ENCODE measurements at places on chromosomes 5 and 9.
A peak's percentile ranks its signal among the peaks of the same experiment; 100 is the strongest.

DNA sequence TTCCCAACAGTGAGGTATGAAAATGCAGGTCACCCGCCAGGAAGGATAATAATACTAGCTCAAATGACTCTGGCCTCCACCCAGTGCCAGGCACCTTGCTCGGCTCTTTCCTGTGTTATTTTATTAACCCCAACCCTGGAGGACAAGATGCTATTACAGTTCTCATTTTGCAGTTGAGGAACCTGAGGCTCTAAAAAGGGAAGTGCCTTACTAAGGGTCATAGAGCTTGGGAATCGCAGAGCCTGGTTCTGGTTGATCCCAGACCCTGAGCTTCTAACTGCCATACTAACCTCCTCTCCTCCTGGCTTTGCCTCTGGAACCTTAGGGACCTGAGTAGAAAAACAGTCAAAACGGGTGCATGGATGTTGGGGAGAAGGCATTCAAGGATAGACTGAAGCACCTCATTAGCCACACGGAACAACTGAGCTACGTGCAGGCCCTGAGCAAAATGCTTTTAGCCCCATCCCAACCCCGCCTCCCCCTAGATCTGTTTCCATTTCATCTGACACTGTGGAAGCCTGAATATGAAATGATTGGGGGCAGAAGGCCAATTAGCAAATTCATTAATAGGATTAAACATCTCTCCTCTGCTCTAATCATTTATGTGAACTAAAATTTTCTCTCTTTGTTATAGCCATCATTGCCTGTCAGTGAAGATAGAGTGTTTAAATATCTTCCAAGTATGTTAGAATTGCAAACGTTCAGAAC is 7.9 kb downstream of the KCNIP1 start:
- no peak for DNase-seq

- no peak for DNase-seq
Measured at GRCh38 chr9:127567035-127567729, 44.9 kb upstream of the STXBP1 start.

DNA sequence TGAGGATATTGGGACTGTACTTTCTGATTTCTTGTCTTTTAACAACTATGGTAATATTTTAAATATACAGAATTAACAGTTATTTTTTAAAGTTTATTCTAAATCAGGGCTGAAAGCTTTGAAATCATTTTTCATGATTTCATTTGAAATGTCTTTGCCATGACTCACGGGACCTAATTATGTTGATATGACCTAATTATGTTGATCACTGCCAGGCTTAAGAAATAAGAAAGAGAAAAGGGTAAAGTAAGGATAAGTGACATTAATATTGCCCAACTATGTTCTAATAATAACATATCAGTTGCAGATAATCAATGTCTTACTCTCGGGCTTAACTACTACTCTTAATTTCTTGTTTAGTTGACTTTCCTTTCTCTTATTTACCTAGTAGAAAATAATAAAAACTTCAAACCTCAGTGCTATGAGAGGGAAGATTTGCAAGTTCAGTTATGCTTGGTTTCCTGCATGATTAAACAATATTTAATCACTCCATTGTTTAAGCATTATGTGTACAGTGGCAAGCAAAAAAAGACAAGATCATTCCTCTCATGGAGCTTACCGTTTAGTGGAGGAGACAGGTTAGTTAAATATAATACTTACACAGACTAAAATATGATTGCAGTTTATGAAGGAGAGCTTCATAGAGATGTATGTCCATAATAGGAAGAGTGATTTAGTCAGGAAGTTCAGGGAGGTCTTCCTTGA is 67.0 kb upstream of the EIF4EBP3 start:
- no peak for DNase-seq

DNA sequence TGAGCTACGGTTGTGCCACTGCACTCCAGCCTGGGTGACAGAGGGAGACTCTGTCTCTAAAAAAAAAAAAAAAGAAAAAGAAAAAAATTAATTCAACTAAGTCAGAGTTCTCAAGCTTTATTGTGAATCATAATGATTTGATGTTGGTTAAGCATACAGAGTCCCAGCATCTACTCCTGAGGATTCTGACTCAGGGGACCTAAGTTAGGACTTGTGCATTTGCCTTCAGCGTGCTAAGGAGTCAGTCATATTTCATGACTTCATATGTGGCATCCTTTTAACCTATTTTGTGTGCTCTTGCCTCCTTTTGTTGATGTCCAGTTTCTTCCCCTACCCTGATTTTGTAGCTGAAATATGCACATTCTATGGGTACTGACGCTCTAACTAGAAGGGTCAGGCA is 2.9 kb downstream of the MYOZ3 start:
- DNase-seq = no peak

GRCh38 chr9:110977259-110977709 is 61.0 kb downstream of the LPAR1 start:
- DNase-seq = no peak

DNA sequence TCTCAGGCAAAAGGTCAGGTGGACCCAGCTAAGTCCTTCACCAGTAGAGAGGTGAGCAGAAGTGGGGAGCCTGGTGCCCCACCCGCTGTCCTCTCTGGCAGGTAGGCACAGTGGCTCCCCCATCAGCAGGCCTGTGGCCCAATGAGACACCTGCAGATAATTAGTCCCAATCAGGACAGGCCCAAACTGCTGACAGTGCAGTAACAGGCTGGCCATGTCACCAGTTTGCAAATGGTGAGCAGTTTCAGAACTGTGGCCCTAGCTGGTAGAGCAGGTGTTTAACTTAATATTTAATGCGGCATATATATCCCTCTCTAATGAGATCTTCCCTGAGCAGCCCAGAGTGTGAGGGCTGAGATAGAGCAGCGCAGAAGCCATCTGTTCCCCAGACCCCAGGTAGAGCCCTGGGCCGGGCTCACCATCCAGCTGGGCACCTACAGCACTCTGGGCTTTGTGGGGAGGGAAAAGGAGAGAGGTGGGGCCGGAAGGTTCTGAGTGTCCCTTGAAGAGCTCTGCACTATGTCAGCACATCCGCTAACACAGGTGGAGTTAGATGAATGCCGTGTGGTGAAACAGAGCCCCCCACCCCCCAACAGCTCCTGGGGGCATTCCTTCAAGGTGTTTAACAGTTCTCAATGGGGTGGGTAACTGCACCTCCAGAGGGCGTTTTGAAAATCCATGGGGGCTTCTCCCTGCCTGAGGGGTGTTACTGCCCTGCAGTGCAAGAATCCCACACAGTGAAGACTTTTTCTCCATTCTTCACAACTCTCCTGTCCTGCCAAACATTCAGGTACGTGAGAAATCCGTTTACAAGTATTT is 120.5 kb downstream of the PAX5 start:
- peak; percentile 46 for DNase-seq

DNA sequence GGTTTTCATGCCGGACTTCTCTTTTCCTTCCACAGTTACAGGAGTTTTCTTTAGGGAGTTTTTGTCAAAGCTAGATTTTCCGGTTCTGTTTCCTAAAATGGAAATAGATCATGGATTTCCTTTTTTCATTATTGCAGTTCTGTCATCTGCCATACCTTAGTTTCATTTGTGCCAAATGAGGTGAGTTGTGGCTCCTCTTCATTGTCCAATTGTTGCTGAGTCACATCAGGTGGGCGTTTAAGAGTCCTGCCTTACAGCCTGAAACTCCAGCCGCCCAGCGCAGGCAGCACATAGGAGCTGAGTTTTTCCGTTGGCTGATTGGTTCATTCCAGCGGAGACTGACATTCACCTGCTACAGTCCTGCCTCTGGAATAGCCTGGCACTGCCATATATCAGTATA is 14.1 kb downstream of the SLC25A25 start:
- DNase-seq = no peak

DNA sequence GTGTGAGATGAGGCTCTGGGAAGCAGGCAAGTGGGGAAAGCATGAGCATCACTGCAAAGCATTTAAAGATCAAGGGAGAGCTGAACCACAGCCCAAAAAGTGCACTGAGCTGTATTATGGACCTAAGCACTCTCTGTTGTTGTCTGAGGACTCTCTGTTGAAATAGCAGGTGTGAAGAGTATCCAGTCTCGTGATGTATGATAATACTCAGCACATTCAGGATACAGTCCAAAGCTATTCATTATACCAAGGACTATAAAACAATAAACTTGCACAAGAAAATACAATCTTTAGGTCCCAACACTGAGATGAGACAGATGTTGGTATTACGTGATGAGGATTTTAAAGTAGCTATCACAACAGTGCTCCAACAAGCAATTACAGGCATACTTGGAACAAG is 97.5 kb upstream of the IGFBPL1 start:
- no peak for DNase-seq

DNA sequence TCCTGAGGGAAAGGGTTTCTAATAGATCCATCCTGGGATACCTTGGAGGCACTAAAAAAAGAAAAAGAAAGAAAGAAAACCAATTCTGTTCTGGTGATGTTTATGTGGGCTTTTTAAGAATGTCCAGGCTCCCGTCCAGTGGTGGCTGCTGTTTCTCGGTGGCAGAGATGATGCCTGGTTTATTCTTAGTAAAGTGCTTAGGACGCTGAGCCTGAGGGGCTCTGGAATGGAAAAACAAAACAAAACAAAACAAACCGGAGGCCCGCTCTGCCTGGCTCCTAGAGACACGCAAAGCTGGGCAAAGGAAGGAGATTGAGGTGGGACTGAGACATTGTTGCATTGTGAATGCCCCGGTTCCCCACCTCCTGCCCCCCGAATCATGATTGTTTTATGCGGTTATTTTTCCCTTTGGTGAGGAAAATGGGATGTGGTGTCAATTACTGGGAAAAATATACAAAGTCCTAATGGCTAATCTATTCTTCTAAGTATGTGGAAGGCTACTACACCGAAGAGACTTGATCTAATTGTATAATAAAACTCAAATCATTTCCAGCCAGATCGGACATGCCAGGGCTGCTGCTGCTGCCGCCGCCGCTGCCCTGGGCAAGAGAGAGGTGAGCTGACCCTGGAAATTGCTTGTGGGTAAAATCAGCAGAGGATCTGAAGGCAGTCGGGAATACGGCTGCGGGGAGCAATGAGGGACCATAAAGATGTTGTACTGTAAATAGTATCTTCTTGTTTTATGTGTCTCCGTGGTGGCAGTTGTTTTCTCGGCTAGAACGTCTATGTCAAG is 644.9 kb downstream of the CCDC171 start:
- DNase-seq = no peak
